Activated CD4-positive, CD25-positive, alpha-beta regulatory T cell treated with anti-CD3 and anti-CD28 coated beads, Interleukin-2, amount 50 U/mL, for 24 hours (primary cell): ENCODE measurements at places on chromosomes 12 and 14.

DNA sequence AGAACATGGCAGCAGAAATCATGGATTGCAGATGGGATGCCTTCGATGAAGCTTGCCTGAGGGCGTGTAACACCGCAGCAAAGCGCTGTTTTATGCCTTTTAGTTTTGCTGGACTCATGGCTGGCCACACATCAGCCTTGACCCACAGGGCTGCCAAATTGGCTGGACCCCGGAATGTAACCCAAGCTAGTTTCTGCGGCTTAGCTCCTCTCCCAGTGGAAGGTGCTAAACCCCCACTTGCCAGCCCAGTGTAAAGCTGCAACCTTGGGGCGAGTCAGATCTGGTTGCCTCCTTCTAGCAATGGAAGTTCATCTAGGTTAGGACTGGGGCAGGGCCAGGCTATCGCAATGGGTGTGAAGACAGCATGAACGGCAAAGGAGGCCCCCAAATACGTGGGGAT lies 38.3 kb downstream of the MEG3 start:
- ATAC-seq: no peak

GRCh38 chr12:22230280-22230794 lies 104.2 kb downstream of the ST8SIA1 start:
- no peak for ATAC-seq

DNA sequence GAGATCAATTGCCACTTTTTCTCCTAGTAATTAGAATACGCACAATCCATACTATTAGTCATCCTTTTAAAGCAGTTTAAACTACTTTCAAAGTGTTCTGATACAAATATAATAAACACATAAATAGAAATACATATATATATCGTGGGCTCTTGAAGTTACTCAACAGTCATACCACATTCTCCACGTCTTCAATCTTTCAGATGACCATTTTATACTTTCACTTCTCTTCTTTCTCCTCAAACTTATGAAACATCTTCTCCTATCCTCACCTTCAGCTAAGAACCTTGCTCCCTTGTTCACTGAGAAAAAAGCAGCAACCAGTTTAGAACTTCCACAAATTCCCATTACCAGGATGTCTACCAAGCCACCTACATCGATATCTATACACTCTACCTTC lies 19.2 kb downstream of the CEP290 start:
- ATAC-seq: no peak

- ATAC-seq: no peak
Observed at GRCh38 chr14:92657457-92658142, 90.8 kb downstream of the LGMN start.

DNA sequence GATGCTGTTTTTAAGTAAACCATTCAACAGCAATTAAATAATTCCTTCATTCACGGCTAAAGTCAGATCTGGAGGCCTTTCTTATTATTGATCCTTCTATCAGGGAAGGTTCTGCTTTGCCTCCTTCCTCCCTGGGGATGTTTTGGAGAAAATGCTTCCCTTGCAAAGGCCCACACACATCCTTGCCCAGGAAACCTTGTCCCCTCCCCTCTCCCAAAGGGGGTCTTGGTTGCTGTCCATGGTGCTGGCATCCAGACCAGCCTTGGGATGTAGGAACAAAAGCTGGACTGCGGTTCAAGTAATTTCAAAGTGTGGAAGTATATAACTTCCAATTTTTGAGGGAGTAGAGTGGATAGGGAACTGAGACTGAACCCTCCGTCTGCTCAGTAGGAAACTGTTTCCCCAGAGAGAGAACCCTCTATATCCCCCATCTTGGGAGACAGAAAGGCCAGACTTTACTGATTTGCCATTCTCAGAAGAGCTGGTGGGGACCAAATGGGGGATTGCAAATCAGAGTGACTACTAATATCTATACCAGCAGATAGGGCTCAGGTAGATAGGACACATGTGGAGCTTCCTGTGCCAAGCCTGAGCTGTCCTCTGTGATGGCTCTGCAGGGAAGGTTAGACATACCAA lies 5.6 kb downstream of the MARCHF9 start:
- ATAC-seq: no peak

- no peak for ATAC-seq
Observed at GRCh38 chr12:77070800-77071449, 5.6 kb upstream of the E2F7 start.

- ATAC-seq: no peak
Observed at GRCh38 chr12:84995641-84996040, 40.4 kb downstream of the TSPAN19 start.

DNA sequence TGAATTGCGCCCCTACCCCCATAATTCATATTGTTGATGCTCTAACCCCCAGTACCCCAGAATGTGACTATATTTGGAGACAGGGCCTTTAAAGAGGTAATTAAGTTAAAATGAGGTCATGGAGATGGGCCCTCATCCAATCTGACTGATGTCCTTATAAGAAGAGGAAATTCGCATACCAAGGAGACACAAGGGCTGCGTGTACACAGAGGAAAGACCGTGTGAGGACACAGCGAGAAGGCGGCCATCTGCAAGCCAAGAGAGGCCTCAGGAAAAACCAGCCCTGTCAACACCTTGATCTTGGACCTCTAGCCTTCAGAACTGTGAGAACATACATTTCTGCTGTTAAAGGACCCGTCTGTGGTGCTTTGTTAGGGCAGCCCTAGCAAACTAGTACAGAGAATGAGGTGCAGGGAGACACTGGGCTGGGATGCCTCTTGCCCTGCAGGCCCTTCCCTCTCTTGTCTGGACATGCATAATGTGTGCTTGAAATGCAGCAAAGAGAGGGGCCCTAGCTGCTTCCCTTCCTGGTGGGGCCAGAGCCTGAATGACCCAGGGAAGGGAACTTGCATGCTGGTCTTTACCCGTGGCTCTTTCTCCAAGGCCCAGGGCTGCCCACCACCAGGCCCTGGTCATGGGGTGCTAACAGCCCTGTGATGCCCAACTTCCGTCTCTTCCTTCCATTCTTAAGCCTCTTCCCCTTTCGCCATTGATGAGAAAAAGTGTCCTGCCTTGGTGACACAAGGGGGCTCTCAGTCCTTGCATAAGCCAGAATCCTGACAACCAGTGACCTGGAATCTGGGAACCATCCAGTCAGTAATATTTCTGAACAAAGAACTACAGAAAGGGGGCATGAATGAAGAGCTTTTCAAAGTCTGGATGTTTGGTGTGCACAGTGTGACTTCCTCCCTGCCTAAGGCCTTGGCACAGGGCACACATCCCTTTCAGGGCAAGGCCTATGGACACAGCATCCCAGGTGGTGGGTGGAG lies 50.0 kb upstream of the GPATCH2L start:
- no peak for ATAC-seq

- ATAC-seq: no peak
Observed at GRCh38 chr14:40273417-40273816, 841.2 kb upstream of the FBXO33 start.

GRCh38 chr12:123263196-123263817 lies 8.3 kb downstream of the CDK2AP1 start:
- ATAC-seq: no peak

GRCh38 chr14:71521238-71522135 lies 410.7 kb upstream of the RGS6 start:
- no peak for ATAC-seq

- ATAC-seq: no peak
Observed at GRCh38 chr14:96735526-96735925, 61.7 kb upstream of the VRK1 start.

DNA sequence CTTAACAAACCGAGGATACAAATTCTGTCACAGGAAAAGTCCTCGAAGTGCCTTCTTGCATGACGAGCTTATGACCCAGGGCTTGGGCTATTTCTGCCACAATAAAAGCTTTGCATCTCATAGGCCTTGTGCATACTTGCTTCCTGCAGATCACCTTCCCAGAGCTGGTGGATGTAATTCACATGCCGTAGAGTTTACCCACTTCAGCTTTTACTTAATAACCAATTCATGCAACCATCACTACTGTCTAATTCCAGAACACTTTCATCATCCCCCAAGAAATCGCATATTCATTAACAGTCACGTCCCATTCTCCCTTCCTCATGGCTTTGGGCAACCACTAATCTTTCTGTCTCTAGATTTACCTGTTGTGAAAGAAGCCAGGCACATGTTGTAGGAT lies 9.0 kb upstream of the BDKRB1 start:
- ATAC-seq: no peak

GRCh38 chr12:52175371-52176350 lies 16.2 kb downstream of the KRT80 start:
- no peak for ATAC-seq

DNA sequence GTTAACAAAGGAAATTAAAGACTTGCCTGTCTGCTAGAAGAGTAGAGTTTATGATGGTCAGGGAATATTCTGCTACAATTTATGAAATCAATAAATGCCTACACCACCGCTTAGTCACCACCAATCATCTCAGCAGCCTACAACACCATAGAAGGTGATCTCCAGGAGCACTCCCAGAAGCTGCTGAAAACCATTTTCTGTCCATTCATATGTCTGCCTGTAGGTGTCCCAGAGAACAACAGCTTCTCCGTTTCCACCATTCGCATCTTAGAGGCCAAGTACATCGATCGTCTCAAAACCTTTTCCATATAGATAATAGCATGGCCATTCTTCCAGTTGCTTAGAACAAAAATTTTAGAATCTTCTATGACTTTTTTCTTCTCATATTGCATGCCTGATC lies 303.4 kb downstream of the KCNC2 start:
- ATAC-seq: no peak

DNA sequence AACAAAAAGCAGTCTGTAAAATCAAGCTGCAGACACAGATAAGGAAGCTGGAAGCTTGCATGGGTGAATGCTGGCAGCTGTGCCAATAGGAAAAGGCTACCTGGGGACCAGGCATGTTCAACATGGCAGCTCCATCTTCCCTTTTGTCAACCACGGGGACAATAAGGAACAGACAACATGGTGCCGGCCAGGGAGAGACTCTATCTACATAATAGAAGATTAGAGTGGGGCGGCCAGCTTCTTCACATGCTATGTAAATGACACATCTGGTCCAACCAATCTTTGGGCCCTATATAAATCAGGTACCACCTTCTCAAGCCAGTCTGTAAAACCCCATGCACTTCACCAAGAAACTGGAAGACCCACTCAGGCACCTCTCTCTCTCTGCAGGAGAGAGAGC lies 157.6 kb downstream of the SUDS3 start:
- no peak for ATAC-seq

DNA sequence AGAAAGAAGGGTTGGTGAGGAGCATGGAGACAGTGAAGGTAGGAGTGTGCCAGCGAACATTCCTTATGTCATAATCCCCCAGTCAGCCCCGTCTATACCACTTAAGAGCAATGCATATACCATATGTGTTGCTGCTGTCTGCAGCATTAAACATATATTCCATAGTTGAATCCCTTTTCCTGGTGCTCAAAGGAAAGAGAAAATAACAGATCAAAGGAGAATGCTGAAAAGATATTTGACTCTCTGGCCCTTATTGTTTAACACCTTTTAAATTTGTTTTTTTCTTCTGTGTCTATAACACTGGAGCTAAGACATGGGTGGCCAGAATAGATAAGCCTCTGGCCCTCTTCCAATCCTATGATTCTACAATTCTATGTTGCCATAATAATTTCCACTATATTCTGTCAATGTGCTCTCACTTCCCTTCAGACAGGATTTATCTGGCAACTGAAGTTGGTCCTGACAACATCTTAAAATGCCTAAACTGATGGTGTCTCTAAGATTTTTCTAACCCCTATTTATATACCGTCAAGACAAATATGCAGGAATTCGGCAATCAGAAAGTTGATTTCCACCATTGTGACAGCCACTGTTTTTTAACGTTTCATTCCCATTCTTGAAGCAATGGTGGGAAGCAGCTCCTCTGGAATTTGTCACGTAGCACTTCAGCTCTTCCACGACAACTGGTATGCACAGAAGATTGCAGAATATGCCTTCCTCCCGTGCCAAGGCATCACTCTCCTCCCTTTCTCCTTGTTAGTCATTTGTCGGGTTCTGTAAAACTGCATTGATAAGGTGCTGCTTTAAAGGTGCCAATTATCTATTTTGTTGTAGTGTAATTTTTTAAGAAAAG lies 204.7 kb downstream of the BCAT1 start:
- no peak for ATAC-seq

DNA sequence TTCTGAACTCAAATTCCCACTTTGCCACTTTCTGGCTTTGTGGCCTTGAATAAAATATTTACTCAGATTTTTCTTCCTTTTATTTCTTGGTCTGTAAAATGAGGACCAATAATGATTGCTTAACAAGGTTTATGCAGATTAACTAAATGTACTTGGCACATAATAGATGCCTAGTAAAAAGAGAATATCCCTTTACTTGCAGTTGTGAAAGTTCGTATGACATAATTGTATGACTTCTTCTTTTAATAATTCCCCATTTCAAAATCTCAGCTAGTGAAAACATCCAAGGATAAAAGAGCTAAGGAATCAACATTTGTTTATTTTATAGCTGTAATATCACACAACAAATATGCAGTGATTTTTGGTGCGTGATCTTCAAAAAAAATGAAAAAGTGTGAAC lies 215.6 kb upstream of the ATP2B1 start:
- no peak for ATAC-seq

DNA sequence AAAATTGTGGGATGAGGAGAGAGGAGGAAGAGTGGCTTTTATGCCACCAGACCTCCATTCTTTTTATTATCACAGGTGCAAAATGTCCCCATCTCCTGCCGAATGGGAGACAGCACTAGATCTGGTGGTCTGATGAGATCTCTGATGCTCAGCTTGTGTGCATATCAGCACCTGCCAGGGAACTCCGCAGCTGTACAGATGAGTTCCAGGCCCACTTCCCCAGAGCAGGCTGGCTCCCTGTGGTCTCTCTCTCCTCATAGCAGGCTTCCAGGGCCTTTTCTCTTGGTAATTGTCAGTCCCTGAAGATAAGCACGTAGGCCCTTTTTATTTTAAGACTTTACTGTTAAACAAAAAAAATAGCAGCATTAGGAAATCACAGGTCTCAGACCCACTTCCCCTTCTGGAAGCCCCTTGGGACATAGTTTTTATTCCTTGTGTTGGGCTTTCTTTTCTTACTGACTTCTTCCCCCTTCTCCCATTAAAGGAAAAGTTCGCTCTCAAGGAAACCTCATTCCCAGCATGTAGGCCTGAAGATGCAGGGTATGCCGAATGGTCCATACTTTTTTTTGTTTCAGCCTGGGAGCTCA lies 4.5 kb upstream of the TBC1D30 start:
- ATAC-seq: no peak

- no peak for ATAC-seq
Observed at GRCh38 chr12:11638315-11638916, 11.1 kb upstream of the ETV6 start.

GRCh38 chr12:65106948-65107347 lies 14.2 kb downstream of the WIF1 start:
- ATAC-seq: no peak

DNA sequence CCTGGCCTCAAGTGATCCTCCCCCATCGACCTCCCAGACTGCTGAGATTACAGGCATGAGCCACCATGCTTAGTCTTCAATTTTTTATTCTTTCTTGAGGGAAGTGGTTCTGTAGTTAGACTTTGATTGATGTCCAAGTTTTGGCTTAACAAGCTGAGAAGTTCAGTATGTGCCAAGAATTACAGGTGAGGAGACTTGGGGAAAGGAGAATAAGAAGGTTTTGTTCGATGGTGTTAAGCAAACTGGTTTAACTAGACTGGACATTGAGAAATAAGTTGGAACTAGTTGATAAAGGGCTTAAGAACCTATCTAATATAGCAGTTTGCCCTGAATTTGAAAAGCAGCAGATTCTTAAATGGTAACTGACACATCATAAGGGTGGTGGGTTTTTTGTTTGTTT lies 32.6 kb upstream of the PLEKHD1 start:
- ATAC-seq: no peak
